ENCODE measurements at places on chromosomes 13 and 19.

GRCh38 chr13:112181336-112182067, 114.6 kb downstream of the SOX1 start:
- DNase-seq: no peak

DNA sequence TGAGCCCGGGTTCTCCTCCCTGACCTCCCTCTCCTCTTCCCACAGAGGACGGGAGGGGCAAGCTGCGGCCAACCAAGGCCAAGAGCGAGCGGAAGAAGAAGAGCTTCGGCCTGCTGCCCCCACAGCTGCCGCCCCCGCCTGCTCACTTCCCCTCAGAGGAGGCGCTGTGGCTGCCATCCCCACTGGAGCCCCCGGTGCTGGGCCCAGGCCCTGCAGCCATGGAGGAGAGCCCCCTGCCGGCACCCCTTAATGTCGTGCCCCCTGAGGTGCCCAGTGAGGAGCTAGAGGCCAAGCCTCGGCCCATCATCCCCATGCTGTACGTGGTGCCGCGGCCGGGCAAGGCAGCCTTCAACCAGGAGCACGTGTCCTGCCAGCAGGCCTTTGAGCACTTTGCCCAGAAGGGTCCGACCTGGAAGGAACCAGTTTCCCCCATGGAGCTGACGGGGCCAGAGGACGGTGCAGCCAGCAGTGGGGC, 162.2 kb downstream of the KDM4B start:
- no peak for DNase-seq

DNA sequence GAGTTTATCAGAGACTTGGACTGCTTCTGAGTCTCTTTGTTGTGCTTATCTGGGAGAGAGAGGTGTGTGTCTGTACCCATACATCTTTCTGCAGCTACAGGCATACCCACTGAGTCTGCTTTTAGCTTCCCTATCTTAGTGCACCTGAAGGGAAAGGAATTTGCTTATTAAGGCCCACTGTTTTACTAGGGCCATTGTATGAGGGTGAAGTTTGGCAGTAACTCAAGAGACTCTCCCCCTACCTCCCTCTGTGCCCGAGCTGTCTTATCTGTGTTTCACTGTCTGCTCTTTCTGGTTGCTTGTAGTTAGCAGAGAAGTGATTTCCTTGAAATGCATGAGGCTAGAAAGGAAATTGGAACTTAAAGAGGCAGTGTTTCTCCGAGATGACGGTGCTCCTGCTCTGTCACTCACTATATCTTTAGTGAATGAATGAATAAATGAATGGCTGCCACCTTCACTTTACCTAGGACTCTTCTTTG, 678 bp upstream of the CD33 start:
- DNase-seq: no peak

DNA sequence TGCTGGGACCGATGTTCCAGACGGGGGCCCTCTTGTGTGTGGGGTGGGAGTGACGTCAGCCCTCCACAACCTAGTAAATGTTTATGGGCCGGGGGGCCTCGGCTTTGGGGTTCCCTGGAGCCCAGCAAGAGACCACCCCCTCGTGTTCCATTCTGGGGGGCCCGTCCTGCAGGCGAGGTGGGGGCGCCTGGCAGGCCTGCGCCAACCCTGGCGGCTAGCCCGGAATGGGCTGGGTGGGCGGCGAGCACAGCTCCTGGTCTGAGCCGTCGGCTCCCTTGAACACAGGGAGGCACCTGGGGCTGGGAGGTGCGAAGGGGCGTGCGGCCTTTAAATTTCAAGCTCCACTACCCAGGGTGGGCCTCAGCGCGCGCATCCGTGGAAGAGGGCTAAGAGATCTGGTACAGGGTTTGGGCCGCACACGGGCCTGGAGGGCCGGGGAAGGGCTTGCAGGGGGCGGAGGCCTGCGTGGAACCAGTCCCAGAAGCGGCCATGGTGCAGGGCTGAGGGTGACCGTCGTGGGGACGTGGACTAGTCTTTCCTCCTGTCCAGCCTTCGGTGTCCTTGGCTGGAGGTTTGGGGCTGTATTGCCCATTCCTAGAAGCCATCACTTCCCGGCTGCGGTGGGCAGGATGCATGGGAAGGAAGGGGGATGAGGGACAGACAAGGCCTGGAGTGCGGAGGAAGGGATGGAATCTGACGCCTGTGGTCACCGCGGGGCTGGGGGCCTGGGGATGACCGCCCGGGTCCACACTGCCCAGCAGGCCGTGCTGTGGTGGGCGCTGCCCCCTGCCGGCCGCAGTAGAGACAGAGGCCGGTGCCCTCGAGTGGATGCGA, 11.4 kb downstream of the NDUFA11 start:
- no peak for DNase-seq

DNA sequence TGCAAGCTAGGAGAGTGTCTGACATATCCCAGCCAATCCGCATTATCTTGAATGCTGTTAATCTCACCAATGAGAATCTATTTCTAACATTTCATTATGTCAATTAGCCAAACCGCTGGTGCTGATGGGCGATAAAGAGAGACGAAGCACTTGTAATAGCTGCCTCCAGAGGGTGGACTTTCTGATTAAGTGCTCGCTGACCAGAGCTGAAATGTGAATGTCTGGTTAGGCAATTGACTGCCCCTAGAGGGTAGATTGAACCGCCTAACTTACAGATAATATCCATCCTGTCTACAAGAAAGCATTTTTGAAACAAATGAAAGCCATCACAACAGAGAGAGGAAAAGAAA, 552 bp upstream of the GRWD1 start:
- peak; percentile 85 for DNase-seq

DNA sequence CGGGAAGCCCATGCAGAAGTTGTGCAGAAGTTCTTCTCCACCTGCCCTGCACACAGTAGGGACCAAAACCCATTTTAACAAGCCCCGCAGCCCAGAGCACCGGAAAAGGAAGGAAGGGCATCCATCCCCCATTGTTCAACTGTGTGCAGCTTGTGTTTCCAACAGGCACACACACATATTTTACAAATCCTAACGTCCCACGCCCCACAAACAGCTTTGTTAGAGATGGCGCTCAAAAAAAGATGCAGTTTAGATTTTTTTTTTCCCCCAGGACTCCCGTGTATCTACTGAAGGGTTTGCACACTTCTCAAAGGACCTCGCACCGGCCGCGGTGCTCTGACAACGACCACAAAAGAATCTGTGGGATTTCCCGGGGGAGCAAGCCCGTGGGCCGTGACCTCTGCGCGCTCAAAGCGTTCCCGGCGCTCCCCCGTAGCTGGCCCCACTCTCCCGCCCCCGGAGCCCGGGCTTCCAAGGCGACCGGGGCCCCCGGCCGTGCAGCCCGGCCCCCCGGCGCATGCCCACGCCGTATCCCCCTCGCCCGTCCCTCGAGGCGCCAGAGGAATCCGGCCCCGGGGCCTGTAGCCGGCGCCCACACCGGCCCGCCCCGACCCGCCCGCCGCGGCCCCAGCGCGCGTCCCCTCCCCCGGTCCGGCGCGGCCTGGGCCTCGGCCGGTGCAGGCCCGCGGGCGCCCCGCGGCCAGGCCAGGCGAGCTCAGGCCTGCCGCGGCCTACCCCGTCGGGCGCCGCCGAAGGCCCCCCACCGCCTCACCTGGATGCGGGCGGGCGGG, 523 bp downstream of the ELAVL1 start:
- no peak for DNase-seq

GRCh38 chr19:35161434-35161743, 6.9 kb downstream of the FXYD5 start:
- no peak for DNase-seq

DNA sequence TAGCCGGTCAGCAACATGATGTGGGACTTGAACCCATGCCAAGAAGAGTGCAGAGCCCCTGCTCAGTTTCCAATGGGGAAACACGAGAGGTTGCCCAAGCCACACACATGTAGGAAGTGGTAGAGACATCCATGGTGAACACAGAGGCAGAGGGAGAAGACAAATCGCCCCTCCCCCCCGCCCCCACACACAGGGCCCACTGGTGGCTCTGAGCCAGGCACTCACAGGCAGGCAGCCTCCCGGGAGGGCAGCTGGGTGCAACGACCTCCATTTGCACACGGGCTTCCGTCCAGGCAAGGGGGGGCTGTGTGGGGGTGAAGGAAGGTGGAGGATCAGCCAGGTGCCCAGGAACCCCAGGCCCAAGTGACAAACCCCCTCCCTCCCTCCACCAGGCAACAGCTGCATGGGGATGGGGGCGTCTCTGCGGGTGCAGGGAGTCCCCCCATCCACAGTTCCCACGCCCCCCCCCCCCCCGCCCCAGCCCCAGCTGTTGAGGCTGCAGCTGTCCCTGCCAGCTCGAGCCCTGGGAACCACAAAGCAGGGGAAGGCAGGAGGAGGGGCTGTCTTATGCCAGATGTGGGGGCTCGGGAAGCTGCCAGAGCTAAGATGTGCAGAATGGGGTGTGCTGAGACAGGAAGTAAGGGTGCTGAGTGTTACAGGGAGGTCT, 3.4 kb downstream of the NOTCH3 start:
- DNase-seq: no peak

DNA sequence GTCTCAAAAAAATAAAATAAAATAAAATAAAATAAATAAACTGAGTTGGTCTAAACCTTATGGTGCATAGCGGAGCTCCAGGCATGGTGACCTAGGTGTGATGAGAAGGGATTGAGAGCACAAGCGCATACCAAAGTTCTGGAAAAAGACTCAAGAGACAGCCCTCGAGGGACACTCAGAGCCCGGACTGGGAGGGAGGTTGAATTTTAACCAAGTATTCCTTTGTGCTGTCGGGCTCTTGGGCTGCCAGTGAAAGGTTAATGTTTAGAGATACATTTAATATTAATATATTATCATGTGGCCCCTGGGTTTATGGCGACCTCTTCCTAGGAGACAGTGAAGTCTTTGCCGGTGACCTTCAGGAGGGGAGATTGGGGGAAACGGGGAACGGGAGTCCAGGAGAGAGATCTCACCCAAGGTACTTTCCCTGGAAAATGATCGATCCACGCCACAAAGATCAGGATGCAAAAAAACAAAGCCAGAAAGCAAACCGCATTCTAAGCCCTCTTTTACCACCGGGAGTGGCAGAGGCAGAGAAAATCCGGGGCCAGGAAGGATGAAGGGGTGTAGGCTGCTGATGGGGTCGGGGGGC, 1.6 kb downstream of the FUT6 start:
- DNase-seq: no peak

GRCh38 chr19:4909156-4909896, at the start of gene UHRF1:
TSS of gene UHRF1 (plus strand) at chr19:4909501. CDS start at chr19:4910886, 1,385 bp downstream.
- peak; percentile 74 for DNase-seq

DNA sequence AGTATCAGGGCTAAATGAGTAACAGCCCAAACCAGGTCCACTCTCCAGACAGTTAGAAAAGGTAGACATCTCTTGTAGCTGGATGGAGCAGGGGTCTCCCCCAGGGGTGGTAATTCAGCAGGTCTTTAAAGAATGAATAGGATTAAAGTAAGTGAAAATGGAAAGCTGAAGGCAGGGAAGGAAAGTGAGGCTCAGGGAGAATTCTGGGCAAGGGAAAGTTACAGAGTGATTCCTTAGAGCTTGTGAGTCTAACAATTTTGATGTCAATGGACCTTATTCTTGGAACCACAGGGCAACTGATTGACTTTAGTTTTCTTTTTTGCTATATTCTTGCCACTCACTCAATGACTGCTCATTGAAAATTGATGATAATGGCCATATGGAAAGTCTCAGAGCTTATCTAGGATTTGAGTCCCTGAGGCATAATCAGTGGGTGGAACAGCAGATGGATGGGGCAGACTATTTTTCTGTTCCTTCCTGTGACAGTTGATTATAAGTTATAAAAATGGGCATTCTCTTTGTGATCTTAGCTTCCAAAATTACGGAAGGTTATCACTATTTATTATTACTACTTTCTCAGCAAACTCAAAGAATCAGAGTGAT, 76.9 kb downstream of the LRCH1 start:
- no peak for DNase-seq

DNA sequence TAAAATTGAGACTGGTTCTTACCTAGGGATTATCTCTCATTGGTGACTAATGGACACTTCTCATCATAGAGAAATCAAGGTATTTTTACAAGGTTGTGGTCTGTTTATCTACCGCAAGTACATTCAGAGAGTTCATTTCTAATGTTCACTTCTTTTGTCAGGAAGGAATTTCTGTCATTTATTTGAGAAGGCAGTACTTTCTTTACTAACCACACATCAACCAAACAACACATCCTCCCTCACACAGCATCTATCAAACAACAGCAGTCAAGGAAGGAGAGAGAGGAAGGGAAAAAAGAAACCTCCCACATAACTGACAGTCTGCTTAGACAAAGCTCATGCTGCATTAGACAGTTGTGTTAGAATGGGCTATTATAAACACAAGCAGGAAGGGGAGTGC, 182.3 kb upstream of the KLF12 start:
- peak; percentile 9 for DNase-seq

- no peak for DNase-seq
Measured at GRCh38 chr19:51121257-51121656, 3.4 kb upstream of the SIGLEC9 start.

DNA sequence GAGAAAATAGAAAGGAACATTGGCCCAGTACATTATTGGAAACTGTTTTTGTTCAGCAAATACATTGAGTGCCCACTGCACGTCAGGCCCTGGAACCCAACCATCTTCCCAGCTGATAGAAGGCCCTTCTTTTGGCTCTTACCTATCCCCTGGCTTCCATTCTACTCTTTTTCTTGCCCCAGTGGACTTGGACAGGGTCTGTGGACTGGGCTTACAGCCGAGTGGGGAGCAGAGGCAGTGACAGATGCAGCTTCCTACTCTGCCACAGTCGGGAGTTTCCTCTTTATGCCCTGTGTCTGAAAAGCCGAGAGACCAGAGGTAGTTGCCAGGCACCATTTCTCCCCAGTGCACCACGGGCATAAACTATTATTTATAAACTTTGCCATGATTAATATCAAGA, 70.4 kb downstream of the ARHGAP35 start:
- DNase-seq: no peak

GRCh38 chr19:15123031-15123890, 16.1 kb downstream of the SYDE1 start:
- DNase-seq: no peak

GRCh38 chr19:38055655-38056521, 148.9 kb downstream of the SIPA1L3 start:
- DNase-seq: peak; percentile 62

- no peak for DNase-seq
Measured at GRCh38 chr19:56301155-56301554, 13.5 kb downstream of the ZSCAN5A start.

- no peak for DNase-seq
Measured at GRCh38 chr13:24452044-24452443, 60.5 kb downstream of the PARP4 start.

GRCh38 chr19:35006342-35006998, 6.3 kb downstream of the GRAMD1A start:
- no peak for DNase-seq

DNA sequence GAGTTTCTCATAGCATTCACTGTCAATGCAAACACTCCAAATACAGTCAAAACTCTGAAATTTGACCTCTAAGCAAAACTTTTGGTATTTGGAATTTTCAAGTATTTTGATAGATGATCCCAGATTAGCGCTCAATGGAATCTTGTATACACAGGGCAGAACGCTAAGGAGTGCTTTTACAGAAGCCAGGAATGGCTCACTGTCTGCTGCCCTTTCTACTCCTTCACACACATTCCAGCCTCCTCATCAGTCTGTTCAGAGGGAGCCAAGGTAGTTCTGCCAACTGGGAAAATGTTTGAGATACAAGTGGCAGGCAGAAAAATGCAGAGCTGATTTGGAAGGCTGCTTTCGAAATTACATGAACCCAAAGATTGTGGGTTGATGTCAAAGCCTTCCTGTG, 4.4 kb upstream of the STARD13 start:
- DNase-seq: no peak

All from urothelium cell line (cell line).